ENCODE measurements at places on chromosomes 12 and 14. TPM values are rescaled to one million over a fixed set of nuclear protein-coding genes. Genes with fewer than 3 reads are reported as not detected.

Gene LMNTD1
- total RNA-seq: not detected

Gene PDZRN4
- not detected for total RNA-seq

Gene CLEC6A
- not detected for total RNA-seq

Gene PLBD1
- 0.17 TPM for total RNA-seq
